ENCODE measurements at places on chromosomes 5 and 9. TPM values are rescaled to one million over a fixed set of nuclear protein-coding genes. Genes with fewer than 3 reads are reported as not detected.

DNA sequence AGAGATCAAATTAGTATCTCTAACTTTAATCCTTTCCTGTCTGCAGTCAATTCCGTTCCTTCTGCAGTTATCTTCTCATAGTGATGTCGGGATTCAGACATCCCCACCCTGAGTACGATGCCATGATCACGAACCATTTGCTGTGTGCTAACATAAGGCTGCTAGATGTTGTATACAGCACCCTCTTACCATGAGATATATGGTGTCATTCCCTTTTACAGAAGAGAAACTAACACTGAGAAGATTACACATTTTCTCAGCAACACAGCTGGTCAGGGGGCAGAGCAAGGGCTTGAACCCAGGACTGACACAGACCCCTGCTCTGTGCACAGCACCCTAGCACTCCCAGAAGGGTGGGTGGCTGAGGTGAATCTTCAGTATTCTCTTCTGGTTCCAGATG, 46.9 kb upstream of the HSD17B4 start:
- DNase-seq: no peak

GRCh38 chr9:14180093-14180959, 133.6 kb downstream of the NFIB start:
- no peak for DNase-seq

DNA sequence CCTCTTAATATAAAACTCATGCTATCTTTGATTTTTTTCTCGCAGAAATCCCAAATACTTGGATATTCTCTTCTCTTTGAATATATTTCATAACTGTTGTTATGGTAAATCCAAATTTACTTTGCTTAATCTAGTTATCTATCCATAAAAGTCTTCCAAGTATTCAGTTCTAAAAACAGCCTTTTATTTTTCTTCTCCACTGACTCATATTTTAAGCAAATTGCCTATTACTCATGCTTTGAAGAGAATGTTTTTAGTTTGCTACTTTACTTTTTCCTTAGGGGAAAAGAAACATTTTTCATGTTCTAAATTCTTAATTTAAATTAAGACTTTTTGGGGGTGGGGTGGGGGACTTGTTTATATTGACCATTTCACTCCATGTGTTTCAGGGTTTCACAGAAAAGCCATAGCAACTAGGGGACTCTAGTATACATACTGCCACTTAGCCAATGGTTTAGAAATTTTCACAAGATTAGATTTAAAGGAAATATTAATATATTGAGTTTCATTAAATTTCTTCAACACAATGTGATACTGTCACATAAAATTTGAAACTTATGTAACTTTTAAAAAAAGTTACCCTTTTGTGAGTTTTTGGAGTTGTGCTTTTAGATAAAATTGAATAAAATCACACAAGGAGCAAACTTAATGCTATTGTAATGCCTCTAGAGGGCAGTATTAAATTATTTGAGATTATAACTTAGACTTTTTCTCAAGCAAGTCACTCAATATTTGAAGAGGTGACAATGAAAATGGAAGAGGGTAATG, 545.8 kb upstream of the ARRDC3 start:
- DNase-seq: no peak

GRCh38 chr5:149834246-149834855, 104.2 kb downstream of the PPARGC1B start:
- DNase-seq: no peak

DNA sequence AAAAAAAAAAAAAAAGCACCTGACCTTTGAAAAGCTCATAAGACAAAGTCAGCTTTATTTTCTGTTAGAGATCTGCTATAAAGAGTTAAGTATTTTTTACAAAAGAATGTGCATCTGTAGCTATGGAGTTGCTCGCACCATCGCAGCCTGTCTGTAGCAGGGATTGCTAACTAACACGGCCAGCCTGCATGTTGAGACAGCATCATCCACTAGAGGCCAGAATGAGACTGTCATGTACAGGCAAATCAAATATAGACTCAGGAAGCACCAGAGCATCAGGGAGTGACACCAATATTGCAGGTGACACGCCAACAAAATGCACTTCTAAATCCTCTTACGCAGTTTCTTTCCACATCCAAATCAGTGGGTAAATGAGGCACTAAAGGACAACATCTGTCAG, 136.3 kb upstream of the RASEF start:
- no peak for DNase-seq

DNA sequence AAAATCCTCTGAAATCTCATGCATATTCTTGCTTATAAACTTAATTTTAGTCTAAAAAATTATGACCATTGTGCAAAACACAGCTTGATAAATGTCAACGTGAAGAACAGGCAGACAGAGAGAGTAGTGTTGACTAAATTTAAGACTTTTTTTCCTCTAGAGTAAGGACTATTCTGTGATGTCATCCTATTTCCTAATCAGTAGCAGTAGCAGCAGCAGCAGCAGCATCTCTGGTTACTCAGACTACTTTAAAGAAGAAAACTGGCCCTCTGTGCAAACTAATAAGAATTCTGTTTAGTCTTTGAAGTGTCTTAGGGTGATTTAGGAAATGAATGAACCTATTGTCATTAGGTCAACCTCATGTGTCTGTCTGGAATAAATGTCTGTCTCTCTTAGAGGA, 403.0 kb downstream of the HINT1 start:
- DNase-seq: no peak

PCDHGA5 gene
- 0.04 TPM for polyA plus RNA-seq

C6 gene
- 0.02 TPM for polyA plus RNA-seq

AJM1 gene
- polyA plus RNA-seq: 3.9 TPM

SLC38A9 gene
- polyA plus RNA-seq: 8.1 TPM

SPRY4 gene
- polyA plus RNA-seq: 1.1 TPM

GRIN1 gene
- polyA plus RNA-seq: 0.07 TPM

PHF24 gene
- 0.26 TPM for polyA plus RNA-seq
